ENCODE measurements at places on chromosomes 4 and X.

DNA sequence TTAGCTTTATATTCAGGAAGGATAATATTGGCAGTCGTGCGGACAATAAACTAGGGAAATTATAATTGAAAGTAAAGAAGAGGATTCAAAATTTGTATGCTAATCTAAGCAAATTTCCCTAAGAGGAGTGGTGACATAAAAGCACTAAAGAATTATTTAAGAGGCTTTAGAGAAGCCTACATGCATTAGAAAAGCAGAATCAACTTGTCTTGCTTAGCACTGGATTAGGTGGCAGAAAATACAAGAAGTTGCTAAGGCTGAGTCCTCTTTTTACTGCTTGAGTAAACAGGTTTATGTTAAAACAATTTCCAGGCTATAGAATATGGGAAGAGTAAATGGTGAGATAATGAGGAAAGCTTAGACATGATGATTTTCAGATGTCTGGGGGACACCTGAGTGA lies 991.5 kb downstream of the PCDH18 start:
- no peak for DNase-seq

DNA sequence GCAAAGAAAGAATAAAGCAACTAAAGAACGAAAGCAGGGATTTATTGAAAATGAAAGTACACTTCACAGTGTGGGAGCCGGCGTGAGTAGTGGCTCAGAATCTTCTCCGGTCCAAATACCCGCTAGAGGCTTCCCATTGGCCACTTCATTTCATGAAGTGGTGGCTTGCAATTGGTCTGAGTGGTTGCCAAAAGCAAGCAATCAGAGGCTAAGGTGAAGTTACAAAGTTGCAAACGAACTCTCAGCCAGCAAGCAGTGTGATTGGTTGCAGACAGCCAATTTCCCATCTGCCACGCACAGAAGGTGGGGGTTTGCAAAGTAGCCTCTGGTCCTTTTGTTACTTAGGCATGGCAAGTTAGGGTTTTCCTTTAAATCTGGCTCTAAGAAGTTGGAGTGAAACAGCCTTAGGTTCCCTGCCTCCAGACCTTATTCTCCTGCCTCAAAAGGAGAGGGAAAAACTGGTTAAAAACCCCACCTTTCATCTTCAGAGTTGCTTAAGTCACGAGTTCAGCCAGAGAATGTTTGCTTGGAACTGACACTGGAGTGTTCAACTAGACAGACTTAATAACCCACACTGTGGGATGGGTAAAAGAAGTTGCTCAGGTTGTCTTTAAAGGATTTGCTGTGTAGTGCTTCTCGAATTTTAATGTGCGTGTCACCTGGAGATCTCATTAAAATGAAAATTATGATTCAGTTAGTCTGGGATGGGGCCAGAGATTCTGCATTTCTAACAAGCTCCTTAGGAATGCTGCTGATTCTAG lies 6.9 kb upstream of the CLOCK start:
- peak; percentile 29 for DNase-seq

GRCh38 chr4:89489338-89489771 lies 181.8 kb upstream of the GPRIN3 start:
- DNase-seq, result no peak

GRCh38 chr4:139655116-139655515 lies 10.5 kb upstream of the MGST2 start:
- DNase-seq, result peak; percentile 30

GRCh38 chrX:120749141-120749846 lies 119.4 kb upstream of the C1GALT1C1 start:
- no peak for DNase-seq

GRCh38 chr4:155889031-155889793 lies 14.3 kb upstream of the TDO2 start:
- no peak for DNase-seq

- DNase-seq, result peak; percentile 23
Measured at GRCh38 chr4:165326831-165327210, 648 bp upstream of the MSMO1 start.

GRCh38 chr4:94519019-94519418 lies 67.3 kb downstream of the PDLIM5 start:
- no peak for DNase-seq

- no peak for DNase-seq
Measured at GRCh38 chrX:10350221-10350620, 193.4 kb downstream of the CLCN4 start.

- DNase-seq, result no peak
Measured at GRCh38 chrX:46856483-46856882, 19.6 kb downstream of the RP2 start.

DNA sequence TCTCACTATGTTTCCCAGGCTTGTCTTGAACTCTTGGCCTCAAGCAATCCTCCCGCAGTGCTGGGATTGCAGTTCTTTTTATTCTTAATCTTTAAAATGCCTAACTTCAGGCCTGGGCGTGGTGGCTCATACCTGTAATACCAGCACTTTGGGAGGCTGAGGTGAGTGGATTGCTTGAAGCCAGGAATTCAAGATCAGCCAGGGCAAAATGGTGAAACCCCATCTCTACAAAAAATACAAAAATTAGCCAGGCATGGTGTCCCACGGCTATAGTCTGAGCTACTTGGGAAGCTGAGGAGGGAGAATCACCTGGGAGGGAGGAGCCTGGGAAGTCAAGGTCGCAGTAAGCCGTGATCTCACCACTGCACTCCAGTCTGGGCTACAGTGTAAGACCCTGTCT lies 45.9 kb downstream of the PLS3 start:
- DNase-seq, result no peak

GRCh38 chrX:46601283-46601682 lies 27.7 kb downstream of the CHST7 start:
- DNase-seq, result no peak

- no peak for DNase-seq
Measured at GRCh38 chr4:172819353-172819752, 349.3 kb upstream of the GALNT7 start.

GRCh38 chr4:158802914-158803313 lies 34.1 kb downstream of the FNIP2 start:
- no peak for DNase-seq

- DNase-seq, result no peak
Measured at GRCh38 chrX:97787849-97788248, 904.1 kb downstream of the RPA4 start.

DNA sequence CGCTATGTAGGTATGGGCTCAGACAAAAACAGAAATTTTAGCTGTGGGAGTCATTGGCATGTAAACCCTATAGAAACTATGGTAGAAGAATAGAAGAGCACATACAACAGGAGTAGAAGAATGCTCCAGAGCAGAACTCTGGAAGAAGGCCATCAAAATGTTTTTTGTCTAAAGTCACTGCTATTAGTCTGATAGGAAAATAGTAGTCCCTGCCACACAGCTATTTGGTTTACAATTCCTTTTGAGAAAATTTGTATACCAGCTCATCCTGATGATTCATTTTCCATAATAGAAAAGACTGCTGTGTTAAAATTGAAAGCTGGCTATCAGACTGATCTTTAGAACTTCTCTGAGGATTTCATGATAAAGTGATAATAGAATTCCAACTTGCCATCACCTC lies 32.8 kb upstream of the ADAD1 start:
- DNase-seq, result no peak

GRCh38 chr4:37667197-37668100 lies 18.7 kb downstream of the RELL1 start:
- DNase-seq, result no peak

DNA sequence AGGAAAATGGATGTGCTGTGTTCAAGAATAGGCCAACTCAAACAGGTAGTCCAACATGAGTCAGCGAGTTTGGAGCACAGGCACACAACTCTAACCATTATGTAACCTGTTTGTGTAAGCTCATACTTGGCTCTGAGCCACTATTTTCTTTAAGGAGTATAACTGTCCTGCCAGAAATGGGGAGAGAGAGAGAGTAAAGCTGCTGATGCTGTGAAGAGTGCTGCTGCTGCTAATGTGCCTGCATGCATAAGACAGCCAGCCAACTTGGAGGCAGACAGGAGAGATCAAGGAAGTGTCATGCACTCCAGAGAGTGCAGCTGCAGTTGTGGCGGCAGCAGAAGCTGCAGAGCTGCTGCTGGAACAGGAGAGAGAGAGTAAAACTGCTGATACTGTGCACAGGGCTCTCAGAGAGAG lies 11.7 kb upstream of the STATH start:
- DNase-seq, result peak; percentile 13

- DNase-seq, result no peak
Measured at GRCh38 chr4:166989886-166990285, 244.4 kb downstream of the SPOCK3 start.

GRCh38 chrX:143336261-143336660 lies 181.0 kb downstream of the SPANXN3 start:
- DNase-seq, result no peak

DNA sequence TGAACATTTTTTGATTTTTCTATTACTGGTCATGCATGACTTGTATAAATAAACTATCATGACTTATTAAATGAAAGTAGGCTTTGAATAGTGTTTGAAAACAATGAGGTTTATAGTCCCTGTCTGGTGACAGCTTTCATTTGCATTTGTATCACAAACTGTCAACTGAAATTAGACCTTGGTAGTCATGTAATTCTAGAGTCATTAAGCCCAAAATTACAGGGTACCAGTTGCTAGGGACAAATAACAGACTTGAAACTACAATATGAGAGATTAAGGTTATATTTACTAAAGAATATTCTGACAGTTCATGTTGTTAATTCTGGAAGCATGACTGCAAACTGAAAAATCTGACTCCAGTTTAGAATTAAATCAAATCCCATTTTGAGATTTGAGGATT lies 9.2 kb upstream of the VAMP7 start:
- DNase-seq, result no peak

GRCh38 chr4:152117933-152118507 lies 357.2 kb upstream of the GATB start:
- DNase-seq, result no peak

DNA sequence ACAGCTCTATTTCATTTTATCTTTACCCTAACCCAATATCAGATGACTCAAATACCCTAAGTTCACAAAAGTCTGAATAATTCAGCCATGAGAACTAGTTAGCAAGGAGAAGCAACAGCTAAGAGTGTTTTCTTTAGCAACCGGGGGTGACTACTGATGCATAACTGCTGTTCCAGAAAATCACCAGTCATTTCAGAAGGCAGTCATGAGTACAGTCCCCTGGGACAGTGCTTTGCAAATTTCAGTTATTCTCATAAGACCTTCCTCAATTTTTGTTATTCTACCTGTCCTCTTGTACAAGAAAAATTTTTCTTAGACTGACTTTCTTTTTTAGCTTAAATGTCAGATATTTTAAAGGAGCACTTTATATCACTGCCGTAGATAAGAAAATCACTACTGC lies 16.4 kb downstream of the BANK1 start:
- DNase-seq, result no peak

- DNase-seq, result no peak
Measured at GRCh38 chrX:15679246-15679645, 14.6 kb upstream of the CLTRN start.

DNA sequence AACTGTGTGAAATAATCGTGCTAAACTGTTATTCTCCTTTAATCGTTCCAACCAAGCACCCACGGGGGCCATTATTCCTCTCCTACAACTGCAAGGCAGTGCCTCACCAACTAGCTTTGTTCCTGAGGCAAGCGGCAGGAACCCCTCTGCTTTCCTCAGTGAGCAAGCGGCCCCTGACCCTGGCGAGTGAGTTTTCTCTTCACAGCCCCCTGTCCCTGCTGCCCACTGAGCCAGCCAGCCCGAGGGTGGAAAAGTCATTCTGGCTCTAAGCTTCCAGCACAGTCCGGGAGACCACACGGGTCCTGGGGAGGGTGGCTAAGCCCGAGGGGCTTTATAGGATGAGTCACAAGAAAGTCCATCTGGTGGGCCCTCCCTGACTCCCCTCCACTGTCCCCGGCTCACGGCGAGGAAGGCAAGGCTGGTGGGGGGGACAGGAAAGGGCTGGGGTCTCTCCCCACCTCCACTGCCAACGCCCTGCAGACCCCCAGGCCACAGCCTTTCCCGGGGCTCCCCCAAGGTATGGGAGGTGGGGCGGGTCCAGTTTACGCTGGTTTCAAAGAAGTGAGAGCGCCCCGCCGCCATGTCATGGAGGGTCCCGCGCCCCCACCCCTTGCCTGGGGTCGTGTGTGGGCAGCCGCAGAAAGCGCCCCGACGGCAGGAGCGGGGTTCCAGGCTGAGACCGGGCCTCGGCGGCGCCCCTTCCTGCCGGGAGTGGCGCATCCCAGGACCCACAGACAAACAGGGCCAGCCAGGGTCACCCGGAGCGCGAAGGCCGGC lies 45.0 kb downstream of the CPLX1 start:
- no peak for DNase-seq

- DNase-seq, result no peak
Measured at GRCh38 chr4:76902233-76902890, 4.4 kb upstream of the SOWAHB start.

- DNase-seq, result no peak
Measured at GRCh38 chr4:156974264-156974663, 2.7 kb upstream of the PDGFC start.

DNA sequence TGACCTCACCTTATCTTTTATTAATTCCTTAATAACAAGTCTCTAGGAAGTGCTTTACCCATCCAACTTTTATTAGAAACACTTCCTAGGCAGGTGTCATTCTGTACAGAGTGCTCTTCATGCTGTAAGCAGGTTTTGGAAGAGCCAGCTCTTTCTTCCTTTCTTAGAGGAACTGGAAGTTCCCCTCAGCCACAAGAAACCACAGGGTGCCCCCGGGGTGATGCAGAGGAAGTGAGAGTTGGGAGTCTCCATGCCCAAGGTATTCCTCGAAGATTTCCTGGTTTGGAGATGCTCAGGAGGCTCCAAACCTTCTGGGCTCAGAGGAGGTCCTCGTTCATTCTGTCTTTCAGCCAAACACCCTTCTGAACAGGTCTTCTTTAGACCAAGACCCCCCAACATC lies 83.8 kb downstream of the EGF start:
- DNase-seq, result no peak

DNA sequence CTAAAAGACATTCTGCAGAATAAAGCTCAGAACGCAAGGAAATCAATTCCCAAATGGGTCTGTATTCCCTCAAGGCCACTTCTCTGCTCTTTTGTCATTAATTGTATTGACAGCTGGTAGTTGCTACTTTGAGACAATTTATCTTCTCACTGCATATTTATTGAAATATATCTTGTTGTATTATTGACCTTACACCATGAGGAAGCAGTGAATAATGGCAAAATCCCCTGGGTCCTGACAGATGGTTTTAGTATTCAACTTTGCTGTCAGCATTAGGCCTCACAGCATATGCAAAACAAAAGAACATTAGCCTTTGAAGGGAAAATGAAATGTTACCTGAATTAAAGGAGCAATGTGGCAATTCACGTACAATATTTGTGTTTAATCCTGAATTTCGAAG lies 406.1 kb upstream of the TRAM1L1 start:
- DNase-seq, result no peak

DNA sequence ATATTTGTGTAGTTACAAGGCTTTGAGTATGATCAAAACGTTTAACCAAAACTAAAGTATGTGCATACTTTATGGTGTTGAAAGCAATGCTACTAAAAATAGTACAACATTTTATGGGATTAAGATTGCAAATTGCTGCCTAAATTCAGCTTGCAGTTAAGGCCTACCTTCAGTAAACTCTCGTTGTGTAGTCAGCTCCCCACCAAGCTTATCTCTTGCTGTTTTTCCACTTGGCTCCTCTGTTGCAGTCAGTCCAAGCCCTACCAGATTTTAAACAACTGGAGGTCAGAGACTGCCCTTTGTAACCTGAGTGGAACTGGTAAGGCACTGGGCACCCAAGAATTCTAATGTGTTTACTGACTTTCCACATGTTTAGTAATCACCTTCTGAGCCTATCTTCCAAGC lies 25.7 kb downstream of the AFF1 start:
- no peak for DNase-seq

GRCh38 chr4:3346146-3346545 lies 53.3 kb downstream of the RGS12 start:
- DNase-seq, result peak; percentile 72

- DNase-seq, result no peak
Measured at GRCh38 chrX:121258545-121258944, 211.1 kb downstream of the GLUD2 start.

- peak; percentile 74 for DNase-seq
Measured at GRCh38 chr4:102625232-102625930, 124.2 kb downstream of the NFKB1 start.
